ENCODE measurements at places on chromosomes 1 and 21.

DNA sequence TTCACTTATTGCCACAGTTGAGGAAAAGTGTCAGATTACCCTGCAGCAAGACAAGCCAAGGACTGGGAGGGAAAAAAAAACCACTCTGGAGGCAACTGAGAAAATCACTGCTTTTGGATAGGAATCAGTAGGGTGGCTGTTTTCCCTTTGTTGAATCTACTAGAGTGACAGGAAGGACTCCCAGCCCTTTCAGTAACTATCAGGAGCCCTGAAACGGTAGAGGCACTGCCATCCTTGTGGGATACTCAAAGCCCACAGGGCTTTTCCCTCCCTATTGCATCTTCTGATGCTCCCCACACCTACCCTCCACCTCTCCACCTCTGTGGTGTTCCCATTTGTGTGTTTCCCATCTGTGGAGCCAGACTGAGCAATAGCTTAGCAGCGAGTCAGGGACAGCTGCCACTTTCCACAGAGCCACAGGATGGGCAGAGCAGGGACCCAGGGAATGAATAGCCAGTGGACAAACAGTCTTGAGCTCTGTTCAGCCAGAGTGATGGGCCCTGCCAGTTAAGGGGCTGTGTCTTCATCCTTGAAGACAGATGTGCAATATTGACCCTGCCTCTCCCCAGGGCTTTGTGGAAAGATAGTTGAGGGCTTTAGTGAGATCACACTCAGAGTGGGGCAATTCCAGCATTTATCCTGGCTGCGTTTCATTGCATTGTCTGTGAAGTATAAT lies 13.9 kb downstream of the UBIAD1 start:
- no peak for DNase-seq

- no peak for DNase-seq
Measured at GRCh38 chr1:155285063-155285462, 7.8 kb downstream of the HCN3 start.

GRCh38 chr1:21641967-21642739 lies 27.0 kb downstream of the RAP1GAP start:
- no peak for DNase-seq

GRCh38 chr1:238767321-238767720 lies 619.0 kb upstream of the CHRM3 start:
- DNase-seq: no peak

DNA sequence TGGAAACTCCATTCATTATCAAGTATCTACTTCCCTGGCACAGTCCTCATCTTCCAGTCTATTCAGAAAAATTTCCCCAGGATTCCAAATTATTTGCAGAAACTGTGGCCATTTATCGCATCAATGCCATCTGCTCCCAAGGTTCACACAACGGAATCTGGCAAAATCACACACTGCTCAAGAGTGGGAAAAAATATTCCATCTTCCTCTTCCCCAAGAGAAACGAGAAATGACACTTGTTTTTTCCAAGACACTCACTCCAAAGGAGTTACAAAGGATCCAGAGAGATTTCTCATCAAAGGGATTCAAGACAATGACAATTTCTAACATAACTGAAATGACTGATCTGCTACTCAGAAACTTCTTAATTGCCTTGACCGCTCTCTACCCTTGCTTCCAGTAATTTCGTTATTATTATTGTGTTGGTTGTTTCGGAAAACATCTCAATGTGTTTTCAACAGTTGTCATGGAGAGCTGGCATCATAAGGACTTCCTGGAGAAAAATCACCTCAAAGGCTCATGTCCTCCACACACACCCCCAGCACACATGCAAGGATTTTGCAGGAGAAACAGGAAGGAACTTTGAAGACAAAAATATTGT lies 128.0 kb downstream of the PSMG1 start:
- no peak for DNase-seq

- DNase-seq: no peak
Measured at GRCh38 chr1:234776876-234777855, 167.2 kb upstream of the IRF2BP2 start.

- no peak for DNase-seq
Measured at GRCh38 chr1:231108516-231109302, 53.1 kb upstream of the TRIM67 start.

DNA sequence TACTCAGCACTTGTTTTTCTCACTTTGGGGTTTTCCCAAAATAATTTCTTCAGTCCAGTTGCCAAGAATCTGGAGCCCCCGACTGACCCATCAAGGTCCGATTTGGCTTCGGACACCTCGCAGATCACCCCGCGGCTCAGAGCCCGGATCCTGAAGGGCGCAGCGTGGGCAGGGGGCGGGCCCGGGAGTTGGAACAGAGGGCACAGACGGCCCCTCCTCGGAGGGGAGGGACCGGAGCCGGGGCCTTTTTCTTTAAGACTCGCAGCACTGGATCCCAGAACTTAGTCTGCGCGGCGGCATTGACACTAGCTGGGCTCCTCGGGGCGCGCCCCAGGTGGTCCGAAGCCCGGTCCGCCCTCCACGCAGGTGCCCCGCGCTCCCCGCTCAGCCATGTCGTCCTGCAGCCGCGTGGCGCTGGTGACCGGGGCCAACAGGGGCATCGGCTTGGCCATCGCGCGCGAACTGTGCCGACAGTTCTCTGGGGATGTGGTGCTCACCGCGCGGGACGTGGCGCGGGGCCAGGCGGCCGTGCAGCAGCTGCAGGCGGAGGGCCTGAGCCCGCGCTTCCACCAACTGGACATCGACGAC lies at the start of gene CBR3:
CBR3 (plus strand) TSS at position 277 of the 588 bp plus-strand sequence; CDS start at position 391, 114 bp downstream.
- DNase-seq: peak; percentile 74

- DNase-seq: no peak
Measured at GRCh38 chr1:8170059-8170835, 144.1 kb upstream of the ERRFI1 start.

DNA sequence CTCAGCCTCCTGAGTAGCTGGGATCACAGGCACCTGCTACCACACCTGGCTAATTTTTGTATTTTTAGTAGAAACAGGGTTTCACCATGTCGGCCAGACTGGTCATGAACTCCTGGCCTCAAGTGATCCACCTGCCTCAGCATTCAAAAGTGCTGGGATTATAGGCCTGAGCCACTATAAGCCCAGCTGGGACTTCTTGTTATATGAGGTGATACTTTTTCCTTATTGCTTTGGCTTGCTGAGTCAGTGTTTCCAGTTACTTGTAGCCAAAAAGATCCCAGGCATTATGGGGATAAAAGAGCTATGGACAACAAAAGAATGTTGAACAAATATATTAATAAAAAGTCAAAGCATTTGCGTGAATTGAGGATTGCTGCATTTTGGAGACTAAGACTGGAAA lies 69.9 kb upstream of the LPGAT1 start:
- no peak for DNase-seq

DNA sequence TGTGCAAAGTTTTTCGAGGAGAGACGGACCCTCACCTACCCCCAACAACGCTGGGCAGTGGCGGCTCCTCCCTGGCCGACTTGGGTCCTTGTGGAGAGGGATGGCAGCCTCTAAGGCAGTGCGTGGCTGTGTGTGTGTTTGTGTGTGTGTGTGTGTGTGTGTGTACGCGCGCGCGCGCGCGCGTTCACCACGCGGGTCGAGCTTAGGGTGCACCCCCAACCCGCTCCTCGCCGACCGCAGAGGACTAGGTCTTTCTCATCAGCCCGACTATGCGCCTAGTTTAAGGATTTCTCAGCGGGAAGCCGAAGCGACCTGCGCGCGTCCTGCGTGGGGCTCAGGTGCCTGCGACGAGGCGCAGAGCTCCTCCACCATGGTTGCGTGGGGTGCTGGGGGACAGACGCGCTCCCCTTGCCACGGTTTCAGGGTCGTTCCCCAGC lies 940 bp downstream of the SOX13 start:
- DNase-seq: no peak

DNA sequence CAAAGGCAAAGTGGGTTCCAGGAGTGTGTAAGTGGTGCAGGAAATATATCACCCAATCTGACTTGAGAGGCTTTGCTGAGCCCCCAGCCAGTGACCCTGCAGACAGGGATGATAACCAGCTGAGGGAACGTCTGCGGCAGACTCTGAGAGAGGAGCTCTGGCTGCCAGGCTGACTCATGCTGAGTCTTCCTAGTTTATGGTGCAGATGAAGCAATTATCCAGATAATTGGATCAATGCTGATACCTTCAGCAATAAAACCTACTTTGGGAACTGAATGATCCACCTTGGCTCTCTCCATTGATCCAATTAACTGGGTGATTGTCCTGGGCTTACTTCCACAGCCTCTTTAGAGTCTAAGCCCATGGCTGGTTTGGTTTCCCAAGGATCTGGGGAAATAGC lies 7.3 kb downstream of the C8B start:
- DNase-seq: peak; percentile 63

DNA sequence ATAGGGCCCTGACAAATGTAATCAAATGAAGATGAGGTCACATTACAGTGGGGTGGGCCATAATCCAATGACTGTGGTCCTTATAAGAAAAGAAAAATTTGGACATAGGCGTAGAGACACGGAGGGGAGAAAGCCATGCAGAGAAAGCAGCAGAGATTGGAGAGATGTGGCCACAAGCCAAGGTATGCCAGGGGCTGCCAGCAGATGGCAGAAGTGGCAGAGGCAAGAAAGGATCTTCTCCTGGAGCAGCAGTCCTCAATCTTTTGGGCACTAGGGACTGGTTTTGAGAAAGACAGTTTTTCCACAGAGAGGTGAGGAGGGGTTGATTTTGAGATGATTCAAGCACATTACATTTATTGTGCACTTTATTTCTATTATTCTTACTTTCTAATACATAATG lies 355.1 kb downstream of the NPHP4 start:
- DNase-seq: peak; percentile 48

- DNase-seq: no peak
Measured at GRCh38 chr1:241271427-241271826, 85.6 kb downstream of the RGS7 start.

DNA sequence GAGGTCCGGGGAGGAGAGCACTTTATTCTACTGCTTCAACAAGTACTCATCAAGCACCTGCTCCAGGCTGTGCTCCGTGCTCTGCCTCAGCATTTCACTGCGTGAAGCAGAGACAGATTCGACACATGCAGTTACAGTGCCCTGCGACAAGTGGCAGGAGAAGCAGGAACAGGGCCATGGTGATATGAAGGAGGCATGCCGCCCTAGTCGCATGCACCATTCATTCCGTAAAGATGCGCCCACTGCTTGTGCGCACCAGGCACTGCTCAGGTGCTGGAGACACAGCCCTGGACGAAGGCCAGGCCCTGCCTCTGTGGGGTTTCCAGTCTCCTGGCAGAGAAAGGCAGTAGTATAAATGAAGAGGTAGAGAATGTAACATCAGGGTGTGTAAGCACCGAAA lies 206.6 kb downstream of the HIVEP3 start:
- DNase-seq: no peak

DNA sequence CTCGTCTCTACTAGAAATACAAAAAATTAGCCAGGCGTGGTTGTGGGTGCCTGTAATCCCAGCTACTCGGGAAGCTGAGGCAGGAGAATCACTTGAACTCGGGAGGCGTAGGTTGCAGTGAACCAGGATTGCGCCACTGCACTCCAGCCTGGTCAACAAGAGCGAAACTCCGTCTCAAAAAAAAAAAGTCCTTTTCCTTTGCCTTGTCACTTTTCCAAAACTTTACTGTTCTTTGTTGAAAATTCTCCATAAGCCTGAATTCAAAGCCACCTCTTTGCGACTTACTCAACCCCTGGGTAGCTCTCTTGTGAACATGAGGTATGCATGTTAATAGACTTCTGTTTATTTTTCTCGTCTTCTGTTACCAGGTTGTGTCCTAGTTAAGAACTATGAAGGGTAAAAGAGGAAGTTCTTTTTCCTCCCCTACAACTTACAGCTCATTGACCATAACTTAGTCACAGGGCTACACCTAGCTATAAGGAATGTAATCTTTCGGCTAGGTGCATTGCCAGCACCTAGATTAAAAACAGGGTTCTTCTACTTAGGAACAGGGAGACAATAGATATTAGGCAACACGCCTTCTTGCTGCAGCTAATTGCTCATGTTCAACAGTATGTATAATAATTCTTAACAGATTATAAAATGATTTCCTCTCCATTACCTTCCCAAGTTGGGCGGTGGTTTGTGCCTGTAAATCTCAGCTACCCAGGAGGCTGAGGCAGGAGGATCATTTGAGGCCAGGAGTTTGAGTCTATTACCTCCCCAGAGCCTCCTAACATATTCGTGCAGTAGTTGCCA lies 40.9 kb downstream of the PTAFR start:
- no peak for DNase-seq

DNA sequence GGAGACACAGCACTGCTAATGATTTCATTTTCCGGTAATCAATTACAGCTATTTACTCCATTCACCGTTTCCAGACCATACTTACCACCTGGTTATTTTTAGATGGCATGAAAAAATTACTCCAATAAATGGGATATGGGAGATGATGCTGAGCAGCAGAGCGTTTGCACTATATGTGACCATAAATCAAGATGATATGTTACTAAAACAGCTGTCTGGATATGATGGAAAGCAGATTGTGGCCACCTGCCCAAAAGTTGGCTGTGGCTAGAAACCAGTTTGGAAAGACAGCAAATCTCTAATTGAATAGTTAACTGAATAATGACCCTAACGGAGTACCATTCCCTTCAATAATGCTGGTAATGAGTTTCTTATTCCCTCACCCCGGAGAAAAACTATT lies 22.5 kb upstream of the KCTD3 start:
- no peak for DNase-seq

DNA sequence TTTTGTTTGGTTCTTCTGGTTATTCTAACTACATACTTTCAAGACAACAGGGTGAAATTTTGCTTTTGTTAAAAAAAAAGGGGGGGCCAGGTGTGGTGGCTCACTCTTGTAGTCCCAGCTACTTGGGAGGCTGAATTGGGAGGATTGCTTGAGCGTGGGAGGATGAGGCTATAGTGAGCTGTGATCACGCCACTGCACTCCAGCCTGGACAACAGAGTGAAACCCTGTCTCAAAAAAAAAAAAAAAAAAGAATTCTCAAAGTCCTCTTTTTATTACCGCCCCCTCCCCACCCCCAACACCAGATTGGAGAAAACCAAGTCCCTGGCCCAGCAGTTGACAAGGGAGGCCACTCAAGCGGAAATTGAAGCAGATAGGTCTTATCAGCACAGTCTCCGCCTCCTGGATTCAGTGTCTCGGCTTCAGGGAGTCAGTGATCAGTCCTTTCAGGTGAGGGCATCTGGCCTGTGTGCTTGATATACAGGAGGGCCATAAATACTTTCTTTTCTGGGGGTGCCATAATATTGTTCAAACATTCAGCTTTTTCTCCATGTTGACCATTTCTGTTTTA lies 50.2 kb downstream of the LAMC2 start:
- no peak for DNase-seq

- no peak for DNase-seq
Measured at GRCh38 chr1:234091876-234092275, 187.4 kb downstream of the SLC35F3 start.

DNA sequence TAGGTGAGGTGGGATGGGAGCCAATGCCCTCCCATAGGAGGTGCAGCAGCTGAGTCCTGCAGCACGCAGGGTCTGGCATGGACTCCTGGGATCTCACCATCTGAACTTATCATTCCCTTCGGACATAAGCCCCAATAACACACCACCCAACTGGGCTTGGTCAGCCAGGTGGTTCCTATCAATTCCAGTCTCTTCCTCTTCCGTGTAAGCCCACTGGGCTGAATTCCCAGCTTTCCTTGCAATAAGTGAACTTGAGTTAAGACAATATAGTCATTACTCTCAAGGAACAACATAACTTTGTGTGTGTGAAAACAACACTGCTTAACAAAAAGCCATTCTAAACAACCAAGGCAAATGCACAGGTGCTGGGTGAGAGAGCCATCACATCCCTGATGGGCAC lies 86.6 kb upstream of the EDN2 start:
- no peak for DNase-seq
